ENCODE measurements at places on chromosomes 7 and 10. TPM values are rescaled to one million over a fixed set of nuclear protein-coding genes. Genes with fewer than 3 reads are reported as not detected.

The TBRG4 gene
- total RNA-seq = 93.7 TPM

The TFR2 gene
- 0.39 TPM for total RNA-seq

The KIAA1217 gene
- total RNA-seq = 16.8 TPM

The CFTR gene
- not detected for total RNA-seq

The HGF gene
- 0.04 TPM for total RNA-seq

Data from hair follicular keratinocyte (primary cell).